ENCODE measurements at places on chromosomes 13 and 19.
A peak's percentile ranks its signal among the peaks of the same experiment; 100 is the strongest.

- DNase-seq = peak; percentile 47
Measured at GRCh38 chr19:13840305-13841085, 36.4 kb upstream of the NANOS3 start.

DNA sequence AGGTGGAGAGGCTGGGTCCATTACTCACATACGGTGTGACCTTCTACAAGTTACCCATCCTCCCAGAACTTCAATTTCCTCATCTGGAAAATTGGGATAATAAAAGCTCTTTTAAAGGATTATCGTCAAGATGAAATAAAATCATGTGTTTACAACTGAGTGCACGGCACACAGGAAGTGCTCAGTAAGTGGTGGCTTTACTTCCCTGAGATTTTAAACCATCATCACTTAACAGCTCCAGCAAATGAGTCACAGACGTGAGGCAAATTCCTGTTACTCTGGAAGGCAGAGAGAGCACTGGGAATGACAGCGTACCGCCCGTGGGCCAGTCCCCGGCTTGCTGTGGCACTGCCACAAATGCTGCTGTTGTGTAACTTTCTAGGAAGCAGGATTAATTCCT, 64.1 kb downstream of the MRPL57 start:
- DNase-seq = peak; percentile 10

- no peak for DNase-seq
Measured at GRCh38 chr13:26864576-26864975, 104.0 kb upstream of the GPR12 start.

DNA sequence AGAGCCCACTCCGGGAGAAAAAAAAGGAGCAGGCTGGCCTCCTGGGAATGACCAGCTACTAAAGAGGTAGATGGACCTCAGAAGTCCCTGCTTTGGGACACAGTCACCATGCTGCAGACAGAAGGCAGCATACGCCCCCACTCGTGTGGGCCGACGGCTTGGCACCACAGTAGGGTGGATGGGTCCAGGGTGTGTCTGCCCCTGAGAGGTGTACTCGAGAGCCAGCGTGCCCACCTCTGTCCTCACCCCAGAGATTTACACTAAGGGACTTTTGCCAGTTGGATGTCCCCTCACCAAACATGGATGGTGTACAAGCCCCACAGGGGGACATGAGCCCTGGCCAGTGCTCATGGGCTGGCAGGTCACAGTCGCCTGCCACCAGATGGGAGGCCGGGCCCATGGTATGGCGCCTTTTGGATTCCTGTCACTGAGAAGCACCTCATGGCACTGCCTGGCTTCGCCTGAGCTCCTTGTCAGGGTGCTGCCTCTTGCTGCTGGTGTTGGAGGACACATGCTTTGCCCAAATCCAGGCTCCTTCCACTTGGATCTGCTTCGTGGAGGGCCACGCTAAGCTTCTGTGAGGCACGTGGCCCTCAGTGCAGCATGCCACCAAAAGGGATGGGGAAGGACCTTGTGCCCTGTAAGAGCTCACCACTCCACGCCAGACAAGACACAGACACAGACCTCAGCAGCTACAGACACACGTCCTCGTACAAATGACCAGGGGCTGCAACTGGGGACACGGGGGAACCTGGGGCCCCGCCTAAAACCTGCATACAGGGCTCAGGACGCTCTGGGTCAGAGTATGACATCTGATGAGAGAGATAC, 13.3 kb upstream of the EPHX3 start:
- no peak for DNase-seq

DNA sequence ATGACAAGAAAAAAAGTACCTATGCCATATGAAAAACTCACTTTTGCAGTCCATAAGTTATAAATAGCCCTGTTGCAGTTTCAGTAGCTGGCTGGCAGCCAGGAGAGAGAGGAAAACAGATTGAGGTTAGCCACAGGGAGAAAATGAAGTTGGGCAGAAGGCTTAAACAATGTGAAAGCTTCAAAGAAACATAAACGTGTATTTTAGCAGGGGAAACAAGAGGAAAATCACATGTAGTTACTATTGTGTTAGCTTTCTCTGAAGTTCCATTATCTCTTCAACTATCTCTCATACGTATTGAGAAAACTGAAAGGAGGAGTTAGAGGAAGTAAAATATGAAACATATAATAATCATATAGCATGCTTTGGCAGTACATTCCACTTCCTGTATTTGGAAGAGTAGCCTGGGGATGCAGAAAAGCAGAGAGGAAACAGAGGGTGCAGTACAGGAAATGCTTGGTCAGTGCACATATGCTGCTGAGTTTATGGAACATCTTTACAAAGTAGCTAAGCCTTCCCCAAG, 1551.1 kb downstream of the EFNB2 start:
- peak; percentile 1 for DNase-seq

- no peak for DNase-seq
Measured at GRCh38 chr13:111927181-111927540, 139.8 kb upstream of the SOX1 start.

DNA sequence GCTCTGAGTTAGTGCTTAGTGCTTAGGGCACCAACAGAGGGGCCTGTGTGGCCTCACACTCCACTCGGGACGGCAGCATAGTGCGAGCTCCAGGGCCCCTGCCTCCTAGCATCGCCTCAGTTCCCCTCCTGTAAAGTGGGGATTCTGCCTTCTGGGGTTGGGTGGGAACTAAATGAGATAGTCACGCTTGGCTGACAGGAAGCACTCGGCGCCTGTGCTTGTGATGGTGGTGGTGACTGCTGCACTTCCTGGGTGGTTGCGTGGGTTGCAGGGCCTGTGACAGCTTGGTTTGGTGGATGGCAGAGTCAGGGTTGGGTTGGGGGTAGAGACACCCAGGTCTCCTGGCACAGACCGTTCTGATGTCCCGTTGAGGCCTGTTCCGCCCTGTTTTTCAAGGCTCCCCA, 7.7 kb downstream of the PLEKHF1 start:
- no peak for DNase-seq

DNA sequence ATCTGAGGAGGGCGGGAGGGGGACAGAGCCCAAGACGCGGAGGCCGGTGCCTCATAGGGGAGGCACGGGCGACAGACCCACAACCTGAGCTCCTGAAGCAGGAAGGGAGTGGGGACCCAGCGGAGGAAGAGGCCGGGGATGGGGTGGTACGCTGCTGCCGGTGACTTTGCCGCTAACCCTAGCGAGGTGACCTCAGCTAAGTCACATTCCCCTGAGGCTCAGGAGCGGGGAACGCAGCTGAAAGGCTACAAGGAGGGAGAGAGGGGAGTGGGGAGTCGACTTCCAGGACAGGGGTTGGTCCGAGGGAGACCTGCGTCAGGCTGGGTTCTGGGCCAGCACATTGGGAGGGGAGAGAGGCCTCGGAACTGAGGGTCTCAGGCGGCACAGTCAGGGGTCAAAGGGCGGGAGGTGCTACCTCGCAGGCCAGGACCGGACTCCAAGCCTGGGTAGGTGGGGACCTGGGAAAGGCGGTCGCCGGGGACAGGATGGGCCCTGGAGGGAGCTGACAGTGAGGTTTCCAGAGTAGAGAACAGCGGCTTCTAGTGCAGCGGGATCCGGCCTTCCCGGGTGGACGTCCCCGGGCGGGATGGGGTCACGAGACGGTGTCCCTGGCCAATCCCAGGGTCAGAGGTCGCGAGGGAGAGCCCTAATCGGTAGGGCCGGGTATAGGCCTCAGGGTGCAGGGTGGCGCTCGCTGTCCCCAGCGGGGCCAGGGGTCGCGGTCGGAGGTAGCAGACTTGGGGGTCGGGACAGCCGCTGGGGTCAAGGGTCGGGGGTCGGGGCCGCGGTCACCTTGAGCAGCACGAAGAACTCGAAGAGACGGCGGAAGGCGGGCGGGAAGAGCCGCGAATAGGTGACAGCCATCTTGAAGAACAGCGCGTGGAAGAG, 699 bp downstream of the TMEM259 start:
- no peak for DNase-seq

GRCh38 chr19:40190891-40191835, at the start of gene MAP3K10:
MAP3K10 (plus strand) TSS chr19:40191426; CDS start chr19:40192032, 606 bp downstream.
- peak; percentile 62 for DNase-seq

DNA sequence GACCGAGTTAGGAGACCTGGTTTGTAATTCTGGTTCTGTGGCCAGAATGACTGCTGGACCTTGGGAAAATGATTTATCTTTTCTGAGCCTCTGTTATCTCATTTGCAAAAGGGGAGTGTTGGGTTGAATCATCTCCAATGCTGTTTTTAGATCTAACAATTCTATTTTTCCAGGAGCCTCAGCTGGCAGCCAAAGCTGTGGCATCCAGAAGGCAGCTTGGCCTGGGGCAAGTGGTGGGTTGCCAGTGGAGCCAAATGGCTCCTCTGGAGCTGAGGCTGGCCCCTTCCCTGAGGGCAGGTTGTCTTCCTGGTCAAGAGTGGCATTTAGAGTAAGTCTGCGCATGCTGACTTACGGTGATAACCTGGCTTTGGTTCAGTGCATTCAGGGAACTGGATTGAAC, 21.3 kb downstream of the B3GLCT start:
- no peak for DNase-seq

DNA sequence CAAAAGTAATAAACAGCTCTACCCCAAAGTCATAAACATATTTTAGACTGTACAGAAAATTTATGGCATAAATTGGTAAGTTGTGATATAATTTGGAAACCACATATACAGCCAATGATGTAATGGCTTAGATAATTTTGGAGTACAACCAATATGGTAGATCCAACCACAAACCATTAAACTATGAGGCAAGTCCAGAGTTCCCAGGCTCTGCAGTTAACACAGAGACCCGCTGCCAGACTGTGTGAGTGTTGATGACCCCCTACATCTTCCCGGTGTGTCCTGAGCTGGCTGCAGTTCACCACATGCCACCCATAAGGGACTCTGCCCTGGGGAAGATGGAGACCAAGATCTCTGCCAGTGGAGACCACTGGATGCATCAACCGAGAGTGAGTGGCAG, 9.9 kb upstream of the SERPINE3 start:
- no peak for DNase-seq

DNA sequence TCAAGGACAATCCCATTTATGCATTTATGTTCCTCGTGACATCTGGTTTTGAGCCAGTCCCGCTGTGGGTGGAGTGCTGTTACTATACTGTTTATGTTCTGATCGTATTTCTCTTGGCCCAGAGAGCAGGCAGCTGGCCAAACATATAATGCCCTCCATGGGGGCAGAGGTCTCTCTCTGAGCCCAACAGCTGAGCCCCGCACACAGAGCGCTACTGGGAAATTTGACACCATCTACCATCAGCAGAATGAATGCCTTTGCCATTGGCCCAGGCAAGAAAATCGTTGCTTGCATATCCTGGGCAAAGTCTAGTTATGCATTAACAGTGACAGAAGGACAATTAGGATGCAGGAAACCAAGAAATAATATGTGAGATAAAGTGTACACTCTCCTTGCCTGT, 126.8 kb upstream of the CACNA1A start:
- DNase-seq = peak; percentile 40

DNA sequence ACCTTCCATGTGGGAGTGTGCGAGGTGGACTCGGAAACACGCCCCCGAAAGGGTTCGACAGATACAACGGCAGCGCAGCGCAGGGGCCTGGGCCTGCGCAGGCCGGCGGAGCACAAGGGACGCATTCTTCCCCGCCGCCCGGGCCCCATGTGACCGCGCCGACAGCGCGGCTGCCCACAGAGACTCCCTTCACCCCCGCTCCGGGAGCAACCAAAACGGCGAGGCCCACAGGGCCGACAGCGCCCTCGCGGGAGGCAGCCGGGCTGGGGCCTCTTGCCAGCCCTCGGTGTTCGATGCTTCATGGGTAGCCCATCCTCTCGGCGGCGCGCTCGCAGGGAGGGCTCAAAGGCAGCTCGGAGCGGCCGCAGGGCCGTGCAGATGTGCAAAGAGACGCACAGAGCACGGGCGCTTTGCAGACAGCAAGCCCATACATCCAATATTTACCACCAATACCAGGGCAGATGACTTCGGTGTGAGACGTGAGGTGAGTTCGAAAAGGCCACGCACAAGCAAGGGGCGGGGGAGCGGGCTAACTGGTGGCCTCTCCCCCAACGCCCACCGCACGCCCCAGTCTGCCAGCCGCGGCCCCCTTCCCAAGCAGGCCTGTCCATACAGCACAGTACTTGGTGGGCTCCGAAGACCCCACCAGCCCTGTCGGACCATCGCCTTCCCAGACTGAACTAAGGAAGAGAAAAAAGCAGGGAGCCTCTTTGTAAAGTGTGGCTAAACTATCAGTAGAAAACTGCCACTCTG, 89.9 kb downstream of the CRYL1 start:
- no peak for DNase-seq

DNA sequence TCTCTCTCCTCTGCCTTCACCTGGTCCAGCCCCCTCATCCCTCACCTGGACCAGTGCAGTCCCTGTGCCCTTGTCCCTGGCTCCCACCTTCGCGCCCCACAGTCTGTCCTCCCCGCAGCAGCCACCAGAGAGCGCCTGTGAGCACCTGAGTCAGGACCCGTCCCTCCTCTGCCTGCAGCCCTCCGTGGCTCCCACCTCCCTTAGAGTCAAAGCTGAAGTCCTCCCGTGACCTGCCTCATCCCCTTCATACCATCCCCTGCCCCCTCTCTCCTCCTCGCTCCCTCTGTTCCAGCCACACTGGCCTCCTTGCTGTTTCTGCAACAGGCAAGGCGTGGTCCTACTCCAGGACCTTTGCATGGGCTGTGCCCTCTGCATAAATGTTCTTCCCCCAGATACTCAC, 10.3 kb downstream of the CELF5 start:
- DNase-seq = no peak

- DNase-seq = no peak
Measured at GRCh38 chr19:5091684-5092480, 123.0 kb downstream of the KDM4B start.

- no peak for DNase-seq
Measured at GRCh38 chr19:39540333-39540673, 342 bp upstream of the EID2 start.

DNA sequence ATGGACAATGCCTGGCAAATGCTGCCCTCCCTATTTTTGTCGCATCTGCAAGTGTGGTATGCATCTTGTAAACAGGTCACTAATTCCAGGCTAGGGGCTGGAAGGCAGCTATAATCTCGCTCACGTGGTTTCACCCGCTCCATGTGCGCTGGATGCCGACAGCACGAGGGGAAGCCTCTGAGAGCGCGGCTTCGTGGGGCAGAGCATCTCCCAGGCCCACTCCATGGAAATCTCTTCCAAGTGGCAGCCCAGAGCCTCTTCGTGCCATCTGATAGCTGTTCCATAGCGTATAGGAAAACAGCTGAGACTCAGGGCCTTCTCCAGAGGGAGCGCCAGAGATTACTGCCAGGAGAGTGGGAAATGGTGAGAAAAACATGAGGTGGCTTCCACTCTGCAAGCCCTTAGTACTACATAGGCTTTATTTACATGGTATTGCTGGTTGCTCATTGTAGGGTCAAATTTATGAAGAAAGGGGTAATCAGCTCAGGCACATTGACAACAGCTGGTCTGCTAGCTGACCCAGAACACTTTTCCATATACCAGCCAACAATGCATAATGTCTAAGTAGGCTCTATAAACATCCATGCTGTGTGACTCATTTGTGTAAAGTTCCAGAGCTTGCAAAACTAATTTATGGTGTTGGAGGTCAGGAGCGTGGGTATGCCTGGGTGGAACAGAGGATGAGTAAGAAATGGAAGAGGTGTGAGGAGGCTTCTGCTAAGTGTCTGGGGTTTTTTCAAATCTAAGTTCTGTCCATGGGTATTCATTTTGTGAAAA, 165.2 kb downstream of the SHISA2 start:
- peak; percentile 86 for DNase-seq
